Activated CD8-positive, alpha-beta T cell treated with anti-CD3 and anti-CD28 coated beads, Interleukin-2, amount 10 ng/mL, durations not matched to agents 7 days and 5 days (primary cell): ENCODE measurements at places on chromosomes 12 and 14.
A peak's percentile ranks its signal among the peaks of the same experiment; 100 is the strongest.

DNA sequence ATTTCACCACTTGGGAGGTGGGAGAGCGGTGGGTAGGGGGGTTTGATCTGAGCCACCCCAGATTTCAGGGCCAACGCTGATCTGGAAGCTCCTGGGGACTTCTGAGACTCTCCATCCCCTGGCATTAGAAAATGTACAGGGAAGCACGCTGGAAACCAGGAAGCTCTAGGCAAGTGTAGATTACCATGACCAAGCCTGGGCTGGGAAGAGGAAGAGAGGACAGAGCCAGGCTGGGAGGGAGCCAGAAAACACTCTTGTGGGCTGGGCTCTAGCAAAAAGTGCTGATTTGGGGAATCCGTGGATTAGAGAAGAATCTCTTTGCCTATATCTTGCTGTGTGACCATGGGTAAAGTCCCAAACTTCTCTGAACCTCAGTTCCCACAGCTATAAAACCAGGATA lies 236.7 kb downstream of the BCL11B start:
- no peak for DNase-seq

- no peak for DNase-seq
These were observed 140.8 kb downstream of the ERC1 start for GRCh38 chr12:1131811-1132224.

DNA sequence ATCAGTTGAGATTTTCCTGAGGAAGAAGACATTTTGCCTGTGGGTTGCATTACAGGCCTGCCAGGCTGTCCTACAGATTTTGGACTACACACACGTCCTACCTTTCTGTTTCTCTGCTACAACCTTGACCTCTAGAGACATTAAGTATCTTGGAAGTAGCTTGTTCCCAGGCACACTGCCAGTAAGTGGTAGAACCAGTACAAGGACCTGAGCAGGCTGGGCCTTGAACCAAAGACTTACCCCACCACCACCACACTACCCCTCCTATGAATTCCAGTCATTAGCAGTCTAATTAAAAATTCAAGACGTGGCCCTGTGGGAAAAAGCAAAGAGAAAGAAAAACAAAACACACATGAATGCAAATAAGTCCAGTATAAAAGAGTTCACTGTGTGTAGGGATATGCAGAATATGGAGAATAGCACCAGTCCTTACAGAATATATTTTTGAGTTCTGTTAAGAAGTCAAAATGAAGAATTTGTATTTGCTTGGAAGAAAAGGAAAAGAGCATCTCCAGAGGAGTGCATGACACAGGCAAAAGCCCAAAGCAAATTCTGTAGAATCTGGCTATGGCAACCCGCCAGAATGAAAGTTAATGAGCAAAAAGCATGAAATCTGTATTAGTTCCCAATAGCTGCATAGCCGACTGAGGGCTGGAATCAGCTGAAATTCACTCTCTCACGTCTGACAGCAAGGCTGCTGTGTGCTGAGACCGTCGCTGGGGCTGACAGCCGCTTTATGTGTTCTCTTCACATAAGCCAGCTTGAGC lies 74.3 kb upstream of the ST8SIA1 start:
- no peak for DNase-seq

DNA sequence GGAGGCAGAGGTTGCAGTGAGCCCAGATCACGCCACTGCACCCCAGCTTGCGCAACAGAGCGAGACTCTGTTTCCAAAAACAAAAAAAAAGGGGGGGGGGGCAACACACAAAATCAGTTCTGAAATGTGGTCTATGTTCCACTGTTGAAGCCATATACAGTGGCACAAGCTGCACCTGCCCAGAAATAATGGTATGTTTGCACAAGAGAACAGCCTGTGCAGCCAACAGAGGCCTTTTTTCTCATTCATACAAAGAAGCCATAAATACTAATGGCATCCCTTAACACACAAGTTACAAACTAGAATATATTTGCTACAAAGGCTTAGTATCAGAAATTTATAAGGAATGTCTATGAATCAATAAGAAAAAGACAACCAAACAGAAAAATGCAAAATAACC lies 37.1 kb downstream of the ITPR2 start:
- DNase-seq, result no peak

- DNase-seq, result no peak
These were observed 68.8 kb downstream of the RNFT2 start for GRCh38 chr12:116806845-116807440.

DNA sequence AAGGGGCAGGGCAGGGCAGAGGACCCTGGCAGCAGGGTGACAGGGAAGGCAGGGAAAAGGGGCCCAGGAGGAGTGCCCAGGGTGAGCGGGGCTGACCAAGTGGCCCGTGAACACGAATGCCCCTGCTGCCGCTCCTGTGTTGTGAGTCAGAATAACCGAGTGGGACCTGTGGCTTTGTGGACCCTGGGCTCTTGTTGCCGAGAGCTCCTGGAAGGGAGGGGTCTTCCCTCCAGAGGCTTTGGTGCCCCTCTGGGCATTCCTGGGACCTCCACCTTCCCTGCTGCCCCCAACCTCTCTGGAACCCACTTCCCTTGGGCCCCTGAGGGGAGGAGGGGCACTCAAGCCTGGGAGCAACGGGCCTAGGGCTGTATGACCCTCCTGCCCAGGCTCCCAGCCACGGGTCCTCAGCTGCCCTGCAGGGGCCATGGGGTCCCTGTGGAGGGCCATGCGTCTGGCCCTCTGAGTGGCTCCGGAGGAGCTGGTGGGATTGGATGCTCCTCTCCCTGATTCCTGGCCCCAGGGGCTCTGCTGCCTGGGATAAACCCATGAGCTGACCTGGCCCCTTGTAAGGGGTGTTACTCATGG lies 319.4 kb downstream of the TMEM121 start:
- peak; percentile 5 for DNase-seq

- peak; percentile 63 for DNase-seq
These were observed 26.2 kb upstream of the CHPT1 start for GRCh38 chr12:101671157-101671791.

DNA sequence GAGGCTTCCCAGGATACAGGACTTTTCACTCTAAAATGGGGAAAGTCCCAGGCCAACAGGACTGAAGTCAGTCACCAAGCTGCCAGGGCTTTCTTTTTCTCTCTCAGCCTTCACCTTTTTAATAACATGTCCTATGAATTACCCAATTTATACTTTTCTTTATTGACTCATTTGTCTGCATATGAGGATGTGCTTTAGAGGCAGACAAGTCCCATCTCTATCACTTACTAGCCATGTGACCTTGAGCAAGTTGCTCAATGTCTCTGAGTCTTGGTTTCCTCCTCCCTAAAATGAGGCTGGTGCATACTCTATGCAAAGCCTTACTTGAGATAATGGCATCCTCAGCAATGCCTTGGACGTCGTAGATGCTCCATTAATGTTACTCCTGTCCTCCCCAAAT lies 98.1 kb upstream of the TMPO start:
- no peak for DNase-seq

GRCh38 chr14:99630202-99630601 lies 14.7 kb upstream of the HHIPL1 start:
- no peak for DNase-seq

GRCh38 chr12:52903855-52904508 lies 894 bp downstream of the KRT8 start:
- peak; percentile 40 for DNase-seq

DNA sequence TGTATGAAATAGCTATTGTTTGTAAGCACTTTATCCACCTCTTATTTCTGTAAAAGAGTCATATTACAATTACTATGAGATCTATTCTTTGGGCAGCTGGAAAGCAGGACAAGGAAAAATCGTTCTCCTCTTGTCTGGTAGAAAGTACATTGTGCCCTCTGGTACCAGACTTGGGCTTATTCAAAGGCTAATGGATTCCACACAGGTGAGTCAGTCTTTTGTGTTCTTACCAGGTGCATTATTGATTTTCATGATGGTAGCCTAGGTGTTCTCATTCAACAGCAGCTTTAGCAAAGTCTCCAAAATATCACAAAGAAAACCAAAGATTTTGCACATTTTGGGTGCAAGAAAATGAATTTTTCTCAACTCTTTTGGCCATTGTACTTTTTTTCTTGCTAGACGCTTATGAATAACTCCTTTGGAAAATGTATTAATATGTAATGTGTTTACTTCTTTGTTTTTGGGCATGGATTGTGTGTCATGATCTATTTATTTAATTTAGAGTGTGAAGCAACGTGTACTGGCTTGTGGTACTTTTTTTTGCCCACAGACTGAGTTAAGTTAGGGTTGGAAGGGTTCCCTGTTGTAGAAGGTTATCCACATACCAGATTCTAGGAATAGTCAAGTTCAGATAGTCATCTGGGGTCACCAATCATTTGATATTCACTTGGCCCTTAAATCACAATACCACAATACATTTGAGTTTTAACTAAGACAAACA lies 26.2 kb downstream of the MNAT1 start:
- DNase-seq, result no peak

DNA sequence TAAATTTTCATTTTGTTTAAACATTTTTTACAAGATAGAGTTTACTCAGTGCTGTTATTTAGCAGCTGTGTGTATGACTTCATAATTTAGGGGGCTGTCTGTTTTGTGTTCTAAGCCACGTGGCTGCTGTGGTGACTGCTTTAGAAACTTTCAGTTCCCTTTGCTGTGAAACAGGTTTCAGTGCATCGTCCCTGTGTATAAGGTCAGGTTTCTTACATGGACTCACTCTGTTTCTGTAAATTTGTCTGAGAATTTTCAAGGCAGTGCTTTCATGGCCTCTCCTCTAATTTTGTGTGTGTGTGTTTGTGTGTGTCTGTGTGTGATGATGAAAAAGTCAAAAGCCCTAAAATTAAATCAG lies 32.4 kb downstream of the BICD1 start:
- DNase-seq, result peak; percentile 71
